ENCODE measurements at places on chromosomes 12 and 14.

- no peak for DNase-seq
Measured at GRCh38 chr14:91257328-91258010, 13.0 kb upstream of the GPR68 start.

DNA sequence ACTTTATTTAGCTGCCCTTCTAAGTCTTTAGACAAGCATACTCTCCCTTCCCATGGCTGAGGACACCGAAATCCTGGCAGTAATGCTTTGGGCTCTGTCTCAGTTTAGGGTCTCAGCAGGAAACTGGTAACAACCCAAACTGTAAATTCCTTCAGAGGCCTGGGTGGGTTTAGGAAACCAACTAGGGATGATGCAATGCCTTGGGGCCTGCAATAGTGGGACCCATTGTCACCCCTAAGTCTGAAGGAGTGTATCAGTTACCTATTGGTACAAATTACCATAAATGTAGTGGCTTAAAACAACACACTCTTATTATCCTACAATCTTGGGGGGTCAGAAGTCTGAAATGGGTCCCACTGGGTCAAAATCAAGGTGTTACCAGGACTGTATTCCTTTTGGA is 36.0 kb downstream of the DHRS2 start:
- DNase-seq = no peak

DNA sequence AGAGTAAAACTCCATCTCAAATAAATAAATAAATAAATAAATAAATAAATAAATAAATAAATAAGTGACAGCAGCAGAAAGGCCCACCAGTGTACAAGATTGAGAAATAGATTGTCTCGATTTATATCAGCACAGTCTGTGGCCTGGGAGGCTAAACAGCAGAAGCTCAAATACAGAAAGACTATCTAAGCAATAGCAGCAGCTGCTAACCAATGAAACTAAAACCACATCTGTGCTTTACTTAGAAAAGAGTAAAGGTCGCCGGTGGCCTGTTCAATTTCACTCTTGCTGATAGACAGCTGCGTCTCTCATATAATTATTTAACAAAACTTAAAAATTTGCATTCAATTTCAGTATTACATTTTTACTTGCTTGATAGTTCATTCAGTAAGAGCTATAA is 325.7 kb downstream of the CEP128 start:
- DNase-seq = no peak

DNA sequence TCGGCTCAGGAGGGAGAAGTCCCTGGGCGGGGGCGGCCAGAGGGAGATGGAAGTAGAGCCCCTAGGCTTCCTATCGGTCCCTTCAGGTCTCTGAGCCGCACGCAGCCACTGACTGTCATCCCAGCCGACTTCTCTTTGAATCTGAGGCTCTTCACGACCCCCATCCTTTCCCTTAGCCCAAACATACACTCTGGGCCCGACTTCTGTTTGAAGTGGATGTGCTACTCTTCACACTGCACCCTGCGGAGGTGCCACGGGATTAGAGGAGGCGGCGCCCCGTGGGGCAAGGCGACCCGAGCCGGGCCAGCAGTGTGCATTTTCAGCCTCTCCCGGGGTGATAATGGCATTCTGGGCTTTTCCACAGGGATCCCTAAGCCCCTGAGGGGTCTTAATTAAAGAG is 6.0 kb upstream of the DACT1 start:
- no peak for DNase-seq

- DNase-seq = no peak
Measured at GRCh38 chr14:44912041-44912869, 49.5 kb downstream of the KLHL28 start.
